ENCODE measurements at places on chromosomes 11 and 22.

DNA sequence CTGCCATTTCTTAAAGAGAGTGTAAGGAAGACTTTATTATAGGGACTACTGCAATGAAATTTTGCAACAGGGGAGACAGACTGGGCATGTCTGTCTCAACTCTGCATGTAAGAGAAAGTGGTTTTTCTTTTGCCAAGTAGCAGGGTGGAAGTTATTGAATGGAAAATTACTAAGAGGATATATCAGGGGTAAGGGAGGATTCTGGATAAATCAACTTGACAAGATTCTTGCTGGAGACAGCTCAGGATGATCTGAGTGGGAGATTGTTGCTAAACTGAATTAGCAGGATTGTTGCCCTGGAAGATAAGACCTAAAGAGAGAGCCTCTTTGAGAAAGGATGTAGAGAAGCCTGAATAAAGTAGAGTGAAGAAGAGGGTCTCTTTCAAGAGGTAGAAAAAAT is 145.8 kb downstream of the LUZP2 start:
- no peak for DNase-seq

GRCh38 chr11:60891103-60891741 is 15.2 kb downstream of the PRPF19 start:
- DNase-seq, result no peak

DNA sequence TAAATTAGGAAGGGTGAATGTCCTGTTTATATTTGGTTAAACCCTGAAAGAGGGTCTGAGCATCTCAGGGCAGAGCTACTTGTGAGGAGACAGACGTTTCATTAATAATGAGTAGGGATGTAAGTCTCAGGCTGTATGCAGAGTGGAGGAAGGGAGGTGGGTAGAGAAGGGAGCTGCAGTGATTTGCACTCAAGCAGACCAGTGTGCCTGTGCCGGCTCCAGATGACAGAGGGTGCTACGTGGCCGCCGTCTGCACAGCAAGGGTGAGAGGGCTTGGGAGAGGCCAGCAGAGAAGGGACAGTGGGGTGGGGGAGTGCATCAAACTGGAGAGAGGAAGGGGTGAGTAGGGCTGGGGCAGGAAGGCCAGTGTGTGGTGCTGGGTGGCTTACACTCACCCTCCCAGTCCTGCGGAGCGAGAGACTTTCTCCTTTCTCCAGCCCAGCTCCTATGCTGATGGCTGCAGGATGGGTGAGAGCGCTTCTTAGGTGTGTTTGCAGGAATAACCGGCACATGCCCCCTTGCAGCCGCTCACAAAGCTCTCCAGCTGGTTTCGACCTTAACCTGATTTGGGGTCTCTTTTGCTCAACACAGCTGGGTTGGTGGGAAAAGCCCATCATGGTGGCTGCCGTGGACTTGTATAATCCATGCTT is 130.6 kb downstream of the ST3GAL4 start:
- no peak for DNase-seq

DNA sequence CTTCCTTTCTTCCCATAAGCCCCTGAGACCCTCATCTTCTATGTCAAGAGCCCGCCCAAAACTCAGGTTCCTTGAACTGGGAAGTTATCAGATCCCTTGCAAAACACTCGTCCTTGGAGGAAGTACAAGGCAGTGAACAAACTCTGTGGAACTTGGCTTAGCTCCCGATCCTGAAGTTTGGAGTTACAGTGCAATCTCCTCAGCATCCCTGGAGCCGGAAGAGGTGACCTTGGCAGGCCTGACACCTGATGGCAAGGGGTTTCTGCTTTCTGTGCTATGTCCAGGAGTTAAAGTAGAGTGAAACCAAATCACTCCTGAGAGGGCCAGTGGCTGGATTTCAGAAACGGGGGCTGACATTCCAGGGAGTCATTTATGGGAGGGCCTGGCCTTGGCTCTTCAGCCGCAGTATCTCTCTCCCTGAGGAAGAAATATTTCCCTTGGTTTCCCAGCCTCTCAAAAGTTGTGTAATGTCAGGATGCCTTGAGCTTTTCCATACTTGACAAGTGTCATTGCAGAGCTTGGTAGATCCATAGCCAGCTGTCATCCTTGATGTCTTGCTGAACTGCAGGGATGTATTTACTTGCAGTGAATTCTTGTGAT is 1.9 kb upstream of the GRAMD1B start:
- DNase-seq, result peak; percentile 31

DNA sequence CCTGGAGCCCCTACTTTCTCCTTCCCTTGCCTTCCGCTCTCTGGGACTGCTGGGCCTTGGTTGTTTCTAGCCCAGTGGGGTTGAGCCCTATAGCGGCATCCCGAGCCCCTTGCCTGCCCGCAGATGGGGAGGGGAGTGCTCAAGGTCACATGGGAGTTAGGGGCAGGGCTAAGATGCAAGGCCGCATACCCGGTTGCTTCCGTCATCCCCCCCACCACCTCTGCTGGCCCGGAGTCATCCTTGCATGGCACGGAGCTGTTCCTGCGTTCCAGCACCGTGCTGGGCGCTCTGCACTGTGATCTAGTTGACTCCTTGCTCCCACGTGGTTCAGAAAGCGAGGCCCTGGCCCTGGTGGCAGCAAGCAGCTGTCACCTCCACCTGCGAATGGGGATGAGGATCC is 18.0 kb downstream of the FLRT1 start:
- no peak for DNase-seq

DNA sequence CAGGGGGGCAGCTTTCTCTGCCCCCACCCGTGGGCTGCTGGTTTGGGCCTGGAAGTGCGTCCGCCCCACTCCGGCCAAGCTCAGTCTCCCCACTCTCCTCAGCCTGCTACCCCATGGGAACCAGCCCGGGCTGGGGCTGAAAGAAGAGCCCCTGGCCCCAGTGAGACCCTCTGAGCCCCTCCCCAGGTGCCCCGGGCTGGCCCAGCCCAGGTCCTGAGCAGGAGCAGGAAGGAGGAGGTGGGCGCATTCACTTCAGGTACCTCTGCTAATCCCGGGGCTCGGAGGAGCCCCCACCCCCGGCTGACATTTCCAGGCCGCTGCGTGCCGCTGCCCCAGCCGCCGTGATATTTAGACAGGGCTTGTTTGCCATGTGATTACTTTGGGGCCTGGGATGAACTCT is 8.7 kb upstream of the TH start:
- no peak for DNase-seq

DNA sequence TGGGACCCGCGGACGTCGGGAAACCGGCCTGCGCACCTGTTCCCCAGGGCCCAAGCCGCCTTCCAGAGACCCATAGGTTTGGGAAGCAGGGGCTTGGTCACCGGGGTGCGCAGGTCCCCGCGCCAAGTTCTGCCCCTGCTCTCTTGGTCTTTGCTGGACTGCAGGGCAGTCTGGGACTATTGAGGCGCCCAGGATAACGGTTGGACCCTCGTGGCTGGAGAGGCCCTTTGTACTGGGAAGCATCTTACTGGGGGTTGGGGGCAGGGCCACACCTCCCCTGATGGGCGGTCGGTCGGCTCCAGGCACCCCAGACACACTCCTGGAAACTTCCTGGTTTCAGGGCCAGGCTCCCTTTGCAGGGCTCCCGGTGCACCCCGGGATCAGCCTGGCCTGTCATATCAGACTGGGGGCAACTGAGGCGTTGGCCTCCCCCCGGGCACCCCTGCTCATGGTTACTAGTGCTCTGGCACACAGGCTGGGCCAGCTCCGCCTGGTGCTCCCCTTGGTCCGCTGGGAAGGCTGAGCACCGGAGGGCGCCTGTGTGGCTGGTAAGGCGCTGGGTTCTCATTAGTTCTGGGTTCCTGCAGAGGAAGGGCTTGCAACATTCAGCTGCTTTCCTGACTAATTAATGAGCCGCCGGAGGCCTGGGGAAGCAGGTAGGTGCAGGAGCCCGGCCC is 1250.5 kb downstream of the BRD1 start:
- DNase-seq, result no peak

GRCh38 chr11:79501707-79502106 is 60.9 kb upstream of the TENM4 start:
- DNase-seq, result no peak

DNA sequence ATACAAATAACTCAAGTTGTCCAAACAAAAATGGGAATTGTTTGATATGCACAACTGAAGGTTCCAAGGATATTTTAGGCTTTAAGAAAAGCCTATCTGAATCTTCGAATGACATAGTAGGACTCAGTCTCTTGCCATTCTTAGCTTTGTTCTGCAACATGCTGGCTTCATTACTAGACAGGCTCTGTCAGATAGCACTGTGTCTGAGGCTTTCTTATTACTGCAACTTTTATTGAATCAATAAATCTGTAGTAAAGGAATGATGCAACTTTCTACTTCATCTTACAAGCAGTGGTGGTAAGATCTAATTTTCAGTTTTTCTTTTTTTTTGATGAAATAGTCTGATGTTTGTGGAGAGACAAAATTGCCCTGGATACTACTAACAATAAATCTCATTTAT is 319.3 kb upstream of the CCDC179 start:
- no peak for DNase-seq

DNA sequence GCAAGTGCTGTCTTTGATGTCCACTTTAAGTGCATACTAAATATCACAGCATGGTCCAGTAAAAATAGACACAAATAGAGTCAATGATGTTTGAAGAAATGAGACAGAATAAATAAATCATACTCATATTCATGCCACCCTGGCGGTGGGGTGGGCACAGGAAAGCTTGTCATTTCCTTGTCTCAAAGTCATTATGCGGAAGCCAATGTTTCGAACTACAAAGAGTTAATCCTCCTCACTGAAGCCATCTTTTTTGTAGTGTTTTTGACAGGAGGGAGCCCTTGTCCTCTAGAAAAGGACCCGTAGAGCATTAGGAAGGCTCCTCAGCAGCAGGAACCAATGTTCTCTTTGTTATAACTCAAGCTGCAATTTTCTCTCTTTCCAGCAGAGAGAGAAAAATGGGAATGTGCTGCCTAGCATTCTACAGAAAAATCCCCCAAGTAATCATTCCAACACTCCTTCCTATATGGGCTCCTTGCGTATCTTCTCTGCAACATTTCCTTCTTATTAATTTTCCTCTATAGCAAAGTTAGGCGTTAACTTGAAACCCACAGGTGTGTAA is 30.6 kb downstream of the SC5D start:
- peak; percentile 15 for DNase-seq

DNA sequence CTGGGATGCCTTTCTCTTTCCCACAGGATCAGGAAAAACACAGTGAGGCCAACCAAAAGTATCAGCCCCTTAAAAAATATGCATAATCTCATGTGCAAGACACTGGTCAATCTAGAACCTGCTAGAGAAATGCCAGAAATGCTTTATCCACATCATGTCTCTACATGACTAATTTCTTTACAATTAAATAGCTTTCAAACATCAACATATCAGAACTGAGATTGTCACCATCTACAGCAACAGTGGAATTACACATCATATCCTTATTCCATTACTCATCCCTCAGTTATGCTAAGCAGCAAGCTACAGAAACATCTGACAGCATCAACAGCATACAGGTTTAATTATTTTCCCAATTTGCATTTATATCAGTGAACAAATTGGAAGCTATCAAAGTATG is 78.8 kb downstream of the DDIAS start:
- DNase-seq, result no peak

DNA sequence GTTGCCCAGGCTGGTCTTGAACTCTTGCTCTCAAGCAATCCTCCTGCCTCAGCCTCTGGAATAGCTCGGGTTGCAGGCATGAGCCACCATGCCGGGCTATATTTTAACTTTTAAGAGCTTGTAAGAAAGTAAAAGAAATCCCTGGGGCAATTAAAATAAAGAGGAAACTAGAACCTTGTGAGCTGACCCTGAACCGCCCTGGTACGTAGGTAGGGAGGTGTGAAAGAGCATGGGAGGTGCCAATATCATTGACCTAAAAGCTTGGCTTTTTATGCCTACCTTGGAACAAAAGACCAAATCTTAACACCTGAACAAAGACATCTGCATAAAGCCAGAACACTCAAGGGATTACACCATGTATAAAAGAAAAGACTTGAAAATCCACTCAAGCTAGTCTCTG is 595.1 kb downstream of the SOX6 start:
- no peak for DNase-seq

- peak; percentile 4 for DNase-seq
These were observed 28.5 kb downstream of the IMMP1L start for GRCh38 chr11:31480930-31481329.

DNA sequence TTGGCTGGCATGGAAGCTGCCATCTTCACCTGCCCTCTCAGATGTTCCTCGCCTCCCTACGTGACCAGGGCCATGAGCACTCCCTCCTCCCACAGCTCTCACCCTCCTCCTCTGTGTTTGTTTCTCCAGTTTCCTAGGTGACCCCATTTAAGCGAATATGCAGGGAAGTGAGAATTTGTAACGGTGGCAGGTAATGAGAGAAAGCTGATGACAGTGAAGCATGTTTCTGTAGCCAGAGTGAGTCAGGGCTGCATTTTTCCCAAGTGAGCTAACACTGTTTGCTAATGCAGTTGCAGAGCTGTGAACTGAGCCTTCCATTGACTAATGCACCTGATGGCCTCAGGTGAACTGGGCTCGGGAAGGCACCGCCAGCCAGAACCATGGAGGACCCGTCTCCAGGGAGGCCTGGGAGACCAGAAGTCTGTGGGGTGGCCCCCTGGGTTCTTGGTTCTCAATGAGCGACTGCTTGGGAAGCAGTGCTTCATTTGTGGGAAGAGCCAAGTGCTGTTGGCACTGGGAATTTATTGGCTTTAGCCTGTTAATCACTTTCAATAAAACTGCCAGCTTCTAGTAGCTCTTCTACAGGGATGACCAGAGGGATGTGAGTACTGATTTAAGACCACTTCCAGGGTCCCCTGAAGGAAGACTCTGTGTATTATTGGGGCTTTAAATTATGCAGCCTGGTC is 64.5 kb downstream of the BARX2 start:
- DNase-seq, result peak; percentile 51

GRCh38 chr11:85769771-85770170 is 41.2 kb downstream of the SYTL2 start:
- no peak for DNase-seq

- DNase-seq, result peak; percentile 44
These were observed 69.8 kb upstream of the TNRC6B start for GRCh38 chr22:40107851-40108378.

- no peak for DNase-seq
These were observed 416.6 kb upstream of the CCDC90B start for GRCh38 chr11:83702796-83703195.

DNA sequence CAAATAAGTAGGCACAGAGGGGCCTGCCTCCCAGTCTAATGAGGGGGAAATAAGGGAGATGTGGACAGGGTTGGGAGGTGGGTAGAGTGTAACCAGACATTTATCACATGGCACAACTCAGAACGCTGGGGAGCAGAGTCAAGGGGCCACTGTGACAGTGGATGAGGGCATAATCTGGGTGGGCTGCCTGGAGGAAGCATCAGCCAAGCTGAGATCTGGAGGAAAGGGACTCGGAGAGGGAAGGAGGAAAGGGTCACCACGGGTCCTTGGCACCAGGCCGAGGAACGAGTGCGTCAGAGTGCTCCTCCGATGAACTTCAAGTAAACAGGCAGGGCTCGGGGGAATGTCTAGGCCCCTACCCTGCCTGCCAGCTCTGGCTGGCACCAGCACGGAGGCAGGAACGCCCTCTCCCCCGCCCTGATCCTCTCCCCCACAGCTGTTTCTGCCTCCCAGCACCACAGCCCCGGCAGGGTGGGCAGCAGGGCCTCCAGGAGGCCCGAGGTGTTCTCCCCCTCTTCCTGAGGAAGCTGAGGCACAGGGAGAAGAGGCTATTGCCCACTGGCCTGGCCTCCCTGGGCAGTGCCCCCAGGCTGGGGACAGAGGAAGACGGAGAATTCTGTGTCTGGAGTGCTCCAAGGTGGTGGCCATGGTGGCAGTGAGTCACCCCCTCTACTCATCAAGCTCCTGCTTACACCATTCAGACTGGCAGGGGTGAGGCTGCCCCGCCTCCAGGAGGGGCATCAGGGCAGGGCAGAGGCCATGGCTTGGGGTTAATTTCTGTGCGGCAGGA is 4.2 kb downstream of the ALDH3B1 start:
- DNase-seq, result peak; percentile 80

- DNase-seq, result peak; percentile 64
These were observed 103.5 kb upstream of the OR5AK2 start for GRCh38 chr11:56885177-56885576.
